ENCODE measurements at places on chromosomes 3 and 15.

- no peak for DNase-seq
Observed at GRCh38 chr3:4322635-4323034, 19.5 kb downstream of the SETMAR start.

GRCh38 chr3:34012102-34012461, 213.7 kb downstream of the PDCD6IP start:
- no peak for DNase-seq

GRCh38 chr15:60905587-60905986, 323.5 kb downstream of the RORA start:
- no peak for DNase-seq

DNA sequence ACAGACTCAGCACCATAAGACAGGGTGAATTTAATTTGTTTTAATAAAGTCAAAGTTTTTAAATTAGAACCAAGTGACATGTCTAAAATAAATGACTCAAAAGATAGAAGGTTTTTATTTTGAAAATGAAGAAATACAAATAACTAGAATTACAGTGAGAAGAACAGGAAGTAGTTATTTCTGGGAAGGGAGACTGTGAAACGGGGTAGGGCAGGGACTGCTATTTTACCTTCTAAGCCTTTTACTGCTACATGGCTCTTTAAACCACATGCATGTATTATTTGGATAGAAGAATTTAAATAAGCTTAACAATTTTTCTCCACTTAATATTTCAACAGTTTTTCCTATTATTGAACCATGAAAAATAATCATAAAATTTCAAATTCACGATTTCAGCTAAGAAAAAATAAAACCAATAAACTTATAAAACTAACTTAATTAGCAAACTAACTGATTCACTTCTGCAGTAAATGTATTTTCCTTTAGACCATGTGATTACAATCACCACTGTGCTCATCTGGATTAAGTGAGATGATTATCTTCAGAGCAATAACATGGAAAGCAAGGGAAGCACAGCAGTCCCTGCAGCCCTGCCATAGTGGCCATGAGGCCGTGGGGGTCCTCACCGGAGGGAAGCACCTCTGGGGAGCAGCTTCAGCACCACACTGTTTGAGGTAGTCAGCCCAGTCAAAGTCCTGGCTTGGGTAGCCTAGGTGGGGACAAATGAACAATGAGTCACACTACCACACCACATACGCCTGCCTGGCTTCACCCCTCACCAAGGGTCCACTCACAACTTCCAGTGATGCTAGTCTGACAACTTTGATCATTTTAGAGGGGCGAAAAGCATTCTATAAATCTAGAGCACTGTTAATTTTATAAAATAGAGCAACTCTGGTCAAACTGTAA, 28.3 kb upstream of the STIMATE start:
- no peak for DNase-seq

DNA sequence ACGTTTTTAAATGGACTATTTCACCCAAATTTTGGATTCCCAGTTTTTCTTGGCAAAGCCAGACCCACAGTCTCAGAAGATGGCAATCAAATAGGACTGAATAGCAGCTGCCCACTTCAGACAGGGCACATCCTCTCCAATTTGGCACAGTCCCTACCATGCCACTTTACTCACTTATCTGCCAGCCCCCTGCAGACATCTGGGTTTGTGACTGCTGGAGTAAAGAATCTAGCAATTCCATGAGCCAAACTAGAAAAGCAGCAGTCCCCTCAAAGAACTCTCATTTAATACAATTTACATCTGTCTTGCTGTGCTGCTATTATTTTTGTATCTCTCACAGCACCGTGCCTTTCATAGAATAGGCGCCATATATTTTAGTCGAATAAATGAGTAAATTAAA, 16.0 kb upstream of the LRRN1 start:
- no peak for DNase-seq

DNA sequence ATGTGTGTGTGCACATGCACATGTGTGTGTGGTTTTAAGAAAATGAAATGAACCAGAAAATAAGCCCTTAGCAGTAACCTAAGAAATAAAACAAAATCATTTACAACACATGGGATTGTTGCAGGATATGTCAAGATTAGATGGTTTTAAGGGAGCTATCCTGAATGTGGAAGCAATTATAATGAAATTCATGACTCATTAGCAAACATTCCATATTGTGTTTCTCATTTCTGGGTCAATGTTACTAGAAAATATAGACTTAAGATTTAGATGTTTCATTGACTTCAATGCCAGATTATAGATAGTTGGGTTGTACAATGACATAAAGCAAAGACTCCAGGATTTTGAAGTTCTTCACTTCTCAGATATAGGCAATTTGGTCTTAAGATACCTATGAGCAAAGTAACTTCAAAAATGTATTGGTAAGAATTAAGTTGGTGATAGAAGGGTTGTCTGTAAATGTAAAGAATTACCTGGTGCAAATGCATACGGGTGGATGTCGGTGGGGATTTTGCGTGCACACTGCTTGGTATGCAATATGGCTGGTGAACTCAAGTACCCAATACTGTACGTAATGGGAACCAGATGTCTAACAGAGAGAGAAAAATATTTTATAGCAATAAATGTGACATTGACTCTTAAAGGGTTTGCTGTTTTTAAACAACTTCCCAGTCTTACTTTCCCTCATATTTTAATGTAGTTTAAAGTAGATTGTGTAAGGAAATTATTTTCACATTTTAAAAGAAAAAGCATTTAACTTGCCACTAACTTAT, 53.9 kb upstream of the NR2F2 start:
- DNase-seq, result no peak

- no peak for DNase-seq
Observed at GRCh38 chr15:47548231-47548630, 169.1 kb upstream of the SEMA6D start.

GRCh38 chr3:130976706-130977105, 49.9 kb downstream of the ASTE1 start:
- DNase-seq, result no peak

DNA sequence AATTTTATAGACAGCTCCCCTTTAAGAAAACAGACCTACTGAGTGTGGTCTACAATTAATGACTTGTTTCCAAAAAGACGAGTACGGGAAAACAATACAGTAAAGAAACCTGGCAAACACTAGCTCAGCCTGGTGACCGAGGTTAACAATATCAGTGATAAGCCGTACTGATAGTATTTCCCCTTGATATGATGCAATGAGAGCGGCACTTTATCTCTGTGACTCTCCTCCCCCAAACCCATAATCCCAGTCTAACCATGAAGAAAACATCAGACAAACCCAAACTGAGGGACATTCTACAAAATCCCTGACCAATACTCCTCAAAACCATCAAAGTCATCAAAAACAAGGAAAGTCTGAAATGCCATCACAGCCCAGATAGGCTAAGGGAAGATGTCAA, 8.2 kb downstream of the DENND4A start:
- no peak for DNase-seq

DNA sequence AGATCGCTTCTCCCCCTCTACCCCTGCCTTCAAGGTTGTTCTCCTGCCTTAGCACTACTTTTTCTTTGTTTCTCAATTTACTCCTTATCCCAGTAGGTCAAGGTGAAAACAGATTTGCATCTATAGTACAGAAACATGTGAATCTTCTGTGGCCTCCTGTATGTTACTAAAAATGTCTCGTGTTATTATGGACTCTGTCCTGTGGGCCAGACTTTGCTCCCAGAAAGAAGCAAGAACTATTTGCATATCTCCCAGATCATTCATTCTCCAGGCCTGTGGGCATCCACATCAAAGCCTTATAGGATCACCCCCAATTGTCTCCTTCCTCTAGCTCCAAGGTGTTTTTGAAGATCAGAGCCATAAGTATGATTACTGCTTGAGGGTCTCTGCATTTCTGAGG, 169.5 kb upstream of the ROPN1 start:
- DNase-seq, result no peak

GRCh38 chr15:23561914-23562313, 3.6 kb upstream of the MKRN3 start:
- DNase-seq, result no peak
